ENCODE measurements at places on chromosomes 3 and 15.

- DNase-seq: no peak
These were observed 149.7 kb upstream of the NPHP3 start for GRCh38 chr3:132871956-132872355.

DNA sequence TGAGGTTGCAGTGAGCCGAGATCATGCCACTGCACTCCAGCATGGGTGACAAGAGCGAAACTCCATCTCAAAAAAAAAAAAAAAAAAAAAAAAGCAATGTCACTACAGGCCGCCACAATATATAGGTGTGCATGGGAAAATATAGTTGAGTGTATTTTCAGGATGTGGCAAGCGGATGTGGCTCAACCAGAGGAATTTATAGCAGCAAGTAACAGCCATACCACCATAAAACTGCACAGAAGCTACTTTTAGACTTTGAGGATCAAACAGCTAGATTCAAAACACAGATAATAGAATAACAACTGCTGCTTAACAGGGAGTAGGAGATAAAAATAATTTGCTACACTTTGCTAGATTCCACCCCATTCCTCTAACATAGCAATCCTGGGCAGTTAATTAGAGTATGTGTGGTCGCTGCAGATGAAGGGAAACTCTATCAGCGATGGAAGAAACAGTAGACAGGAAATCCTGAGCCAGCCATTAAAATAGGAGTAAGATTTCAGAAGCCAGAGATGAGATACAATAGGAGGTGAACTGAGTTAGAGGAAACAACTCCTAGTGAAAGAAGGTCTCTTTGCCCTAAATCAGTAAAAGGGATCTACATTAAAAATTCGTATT is 318.7 kb upstream of the STT3B start:
- peak; percentile 59 for DNase-seq

DNA sequence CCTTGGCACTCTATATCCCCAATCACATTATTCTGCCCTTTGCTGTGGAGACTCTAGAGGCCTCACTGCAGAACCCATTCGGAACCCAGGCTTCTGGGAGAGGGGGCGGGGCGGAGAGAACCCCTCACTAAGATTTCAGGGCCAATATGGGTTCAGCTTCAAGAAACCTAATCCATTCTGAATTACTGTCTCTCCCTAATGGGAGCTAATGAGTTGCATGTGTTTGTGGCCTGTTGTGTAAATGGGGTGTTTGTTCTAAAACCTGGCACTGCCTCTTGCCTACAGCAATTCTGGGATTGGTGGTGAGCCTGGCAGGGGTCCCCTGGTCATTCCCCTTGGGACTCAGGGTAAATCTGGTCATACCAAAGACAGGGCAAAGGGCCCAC is 605 bp upstream of the RASL12 start:
- no peak for DNase-seq

GRCh38 chr3:197309528-197310361 is 11.3 kb upstream of the DLG1 start:
- peak; percentile 31 for DNase-seq

DNA sequence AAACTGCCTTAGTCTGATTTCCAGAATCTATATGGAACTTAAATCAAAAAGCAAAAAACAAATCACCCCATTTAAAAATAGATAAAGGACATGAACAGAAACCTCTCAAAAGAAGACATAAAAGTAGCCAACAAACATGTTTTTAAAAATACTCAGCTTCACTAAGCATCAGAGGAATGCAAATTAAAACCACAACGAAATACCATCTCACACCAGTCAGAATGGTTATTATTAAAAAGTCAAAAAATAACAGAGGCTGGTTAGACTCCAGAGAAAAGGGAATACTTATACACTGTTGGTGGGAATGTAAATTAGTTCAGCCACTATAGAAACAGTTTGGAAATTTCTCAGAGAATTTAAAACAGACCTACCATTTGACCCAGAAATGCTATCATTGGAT is 367.9 kb downstream of the ZIC4 start:
- no peak for DNase-seq
